ENCODE measurements at places on chromosomes 2 and 18. TPM values are rescaled to one million over a fixed set of nuclear protein-coding genes. Genes with fewer than 3 reads are reported as not detected.

DDX1 gene
- total RNA-seq = 99.0 TPM

PLGLB1 gene
- total RNA-seq = 0.28 TPM

GDF7 gene
- total RNA-seq = 42.0 TPM

OSR1 gene
- total RNA-seq = not detected

PTPRN gene
- total RNA-seq = not detected

SLC9A2 gene
- total RNA-seq = not detected

KIAA2012 gene
- not detected for total RNA-seq

G6PC2 gene
- total RNA-seq = not detected

ARHGAP25 gene
- 1.7 TPM for total RNA-seq

RBMS1 gene
- 88.4 TPM for total RNA-seq

ANKRD62 gene
- total RNA-seq = not detected

PRR30 gene
- total RNA-seq = not detected

MREG gene
- 6.7 TPM for total RNA-seq

AQP12A gene
- not detected for total RNA-seq

CPLX4 gene
- total RNA-seq = not detected

RESP18 gene
- total RNA-seq = not detected

SERPINB2 gene
- total RNA-seq = 0.71 TPM

TMEM200C gene
- total RNA-seq = not detected

LIMS4 gene
- 12.4 TPM for total RNA-seq

SKA1 gene
- total RNA-seq = 23.0 TPM

SH2D6 gene
- total RNA-seq = 0.13 TPM

BARD1 gene
- 21.2 TPM for total RNA-seq

MROH2A gene
- total RNA-seq = not detected

RAPGEF4 gene
- 6.1 TPM for total RNA-seq

MYO5B gene
- 0.14 TPM for total RNA-seq

IL1RL1 gene
- total RNA-seq = 144 TPM

RAD51AP2 gene
- total RNA-seq = not detected

CPS1 gene
- 18.0 TPM for total RNA-seq

PARD3B gene
- 13.5 TPM for total RNA-seq

GCA gene
- 18.6 TPM for total RNA-seq

CRYGC gene
- not detected for total RNA-seq

C2orf69 gene
- 15.0 TPM for total RNA-seq

NTSR2 gene
- not detected for total RNA-seq

UGT1A3 gene
- not detected for total RNA-seq

PROM2 gene
- total RNA-seq = 0.07 TPM

TEX51 gene
- total RNA-seq = not detected

YWHAQ gene
- 279 TPM for total RNA-seq

CHAC2 gene
- total RNA-seq = 16.6 TPM

Measured in pulmonary artery endothelial cell (primary cell).